Urothelium cell line (cell line): ENCODE measurements at places on chromosomes 6 and 20.

DNA sequence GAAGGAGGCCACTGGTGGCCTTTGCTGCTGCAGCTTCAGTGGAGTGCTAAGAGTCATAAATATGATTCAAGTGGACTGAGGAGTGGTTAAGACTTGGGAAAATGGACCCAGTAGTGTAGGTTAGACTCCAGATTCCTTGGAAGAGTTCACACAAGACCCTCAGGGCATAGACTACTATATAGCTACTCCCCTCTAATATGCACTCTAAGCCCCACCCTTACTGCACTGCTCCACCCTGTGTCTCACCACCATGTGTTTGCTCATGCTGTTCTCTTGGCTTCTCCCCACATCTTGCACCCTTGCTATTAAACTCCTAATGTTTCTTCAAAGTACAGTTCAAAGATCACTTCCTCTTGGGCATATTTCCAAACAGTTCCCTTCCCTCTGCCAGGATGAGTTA is 5.7 kb downstream of the KCNQ5 start:
- no peak for DNase-seq

DNA sequence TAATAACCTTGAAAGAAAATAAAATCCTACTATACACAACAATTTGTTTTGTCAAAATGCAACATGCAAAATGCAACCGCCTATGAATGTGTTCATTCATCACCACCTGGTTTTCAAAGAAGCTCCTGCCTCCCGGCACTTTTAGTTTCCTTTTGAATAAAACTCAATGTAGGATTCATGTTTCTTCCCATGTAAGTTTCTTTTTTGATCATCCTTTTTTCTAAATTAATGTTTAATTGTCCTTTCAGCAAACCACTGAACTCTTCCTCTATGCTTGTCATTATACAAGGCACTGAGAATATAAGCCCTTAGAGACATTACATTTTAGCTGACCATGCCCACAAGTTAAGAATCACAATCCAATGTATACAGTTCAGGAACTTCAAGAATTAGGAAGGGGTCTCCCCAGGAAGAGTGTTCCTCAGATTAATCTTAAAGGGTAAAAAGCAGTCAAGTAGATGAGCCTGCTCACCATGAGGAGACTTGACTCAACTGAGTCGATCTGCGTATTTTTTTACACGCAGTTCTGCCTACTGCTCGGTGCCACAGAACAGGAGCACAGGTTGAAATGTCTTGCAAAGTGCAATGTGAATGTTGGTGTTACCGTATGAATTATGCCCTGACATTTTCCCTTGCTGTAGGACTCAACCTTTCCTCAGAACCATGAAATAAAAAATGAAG is 7.2 kb upstream of the THEMIS start:
- DNase-seq, result no peak

DNA sequence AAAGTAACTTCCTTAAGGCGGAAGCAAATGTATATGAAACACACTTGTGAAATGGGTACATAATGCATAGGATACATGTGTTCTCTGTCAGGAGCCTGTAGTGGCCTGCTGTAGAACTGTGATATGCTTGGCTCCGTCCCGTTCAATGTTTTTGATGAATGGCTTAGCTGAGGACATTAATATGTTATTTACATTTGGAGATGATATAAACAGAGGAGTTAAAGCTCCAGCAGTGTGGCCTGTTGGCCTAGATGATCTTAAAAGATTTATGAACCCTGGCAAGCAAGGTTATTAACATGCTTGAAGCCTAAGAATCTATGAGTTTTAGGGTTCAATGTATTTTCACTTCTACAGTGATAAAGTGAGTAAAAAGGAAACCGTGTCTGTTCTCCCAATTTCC is 59.2 kb downstream of the AKAP12 start:
- DNase-seq, result no peak

- no peak for DNase-seq
These were observed 10.8 kb downstream of the L3MBTL3 start for GRCh38 chr6:130029163-130029562.

GRCh38 chr6:112113431-112113830 is 26.0 kb downstream of the FAM229B start:
- no peak for DNase-seq

DNA sequence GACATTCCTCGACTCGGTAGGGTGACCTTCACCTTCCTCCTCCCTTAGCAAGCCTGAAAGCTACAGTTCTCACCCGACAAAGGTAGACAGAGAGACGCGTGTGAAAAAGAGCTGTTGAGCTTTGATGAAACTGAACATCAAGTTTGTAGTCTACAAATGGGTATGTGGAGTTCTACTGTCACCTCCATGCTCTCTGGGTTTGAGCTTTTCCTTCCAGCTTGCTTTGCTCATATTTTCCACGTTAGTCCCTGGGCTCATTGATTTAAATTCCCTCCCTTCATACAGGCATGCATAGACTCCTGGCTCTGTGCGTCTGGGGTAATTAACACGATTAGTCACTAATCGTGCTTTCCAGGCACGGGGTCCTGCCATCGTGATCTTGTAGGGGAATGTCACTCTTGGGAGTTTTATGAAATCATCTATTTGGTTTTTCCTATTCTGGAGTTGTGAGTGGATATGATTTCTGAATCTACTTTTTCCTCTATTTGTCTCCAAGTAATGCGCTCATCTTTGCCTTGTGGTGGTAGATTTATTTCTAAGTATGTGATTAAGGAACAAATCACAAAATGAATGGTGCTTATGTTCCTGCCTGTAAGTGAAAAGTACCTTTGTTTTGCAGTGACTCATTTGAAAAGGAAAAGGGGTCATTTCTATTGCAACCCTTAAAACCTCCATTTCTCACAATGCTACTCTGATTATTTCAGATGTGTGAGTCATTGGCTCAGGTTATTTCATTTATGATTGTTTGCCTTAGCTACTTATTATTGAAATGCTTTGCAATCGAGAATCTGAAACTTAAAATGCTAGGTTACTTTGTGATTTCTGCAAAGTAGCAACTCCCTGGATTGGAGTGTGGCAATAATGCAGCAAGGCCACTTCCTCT is 154.6 kb downstream of the ZDHHC14 start:
- peak; percentile 24 for DNase-seq

- DNase-seq, result no peak
These were observed 27.2 kb downstream of the KCNQ2 start for GRCh38 chr20:63445075-63445734.

DNA sequence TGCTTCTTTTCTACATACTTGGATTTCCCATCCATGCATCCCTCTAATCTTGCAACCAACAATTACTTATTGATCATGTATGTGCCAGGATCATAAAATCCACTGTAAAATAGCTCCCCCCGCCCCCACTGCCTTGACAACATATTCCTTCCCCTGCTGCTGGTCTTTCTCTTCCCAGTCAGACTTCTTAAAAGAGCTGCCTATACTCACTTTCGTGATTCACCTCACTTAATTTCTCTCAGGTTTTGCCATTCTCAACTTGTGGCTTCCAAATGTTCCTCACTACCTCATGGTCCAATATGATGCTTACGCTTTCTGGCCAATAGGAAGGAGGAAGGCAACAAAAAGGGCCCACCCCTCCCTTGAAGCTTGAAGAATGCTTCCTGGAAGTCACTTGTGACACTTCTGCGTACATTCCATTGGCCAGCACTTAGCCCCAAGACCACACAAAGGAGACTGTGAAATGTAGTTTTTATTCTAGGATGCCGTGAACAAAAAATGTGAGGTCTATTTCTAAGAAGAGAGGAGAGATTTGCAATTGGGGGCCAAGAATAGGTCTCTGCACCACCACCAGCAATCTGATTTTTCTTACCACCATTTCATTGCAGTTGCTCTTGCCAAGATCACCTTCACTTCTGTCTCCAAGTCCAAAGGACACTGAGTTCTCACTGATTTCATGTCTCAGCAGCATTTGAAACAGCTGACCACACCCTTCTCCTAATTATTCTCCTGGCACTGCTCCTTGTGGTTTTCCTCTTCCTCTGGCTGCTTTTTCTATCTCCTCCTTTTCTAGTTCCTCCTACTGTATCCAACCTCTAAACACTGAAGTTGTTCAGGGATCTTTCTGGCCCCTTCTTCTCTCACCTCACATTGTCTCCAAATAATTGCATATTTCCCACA is 30.8 kb downstream of the CD164 start:
- DNase-seq, result no peak

DNA sequence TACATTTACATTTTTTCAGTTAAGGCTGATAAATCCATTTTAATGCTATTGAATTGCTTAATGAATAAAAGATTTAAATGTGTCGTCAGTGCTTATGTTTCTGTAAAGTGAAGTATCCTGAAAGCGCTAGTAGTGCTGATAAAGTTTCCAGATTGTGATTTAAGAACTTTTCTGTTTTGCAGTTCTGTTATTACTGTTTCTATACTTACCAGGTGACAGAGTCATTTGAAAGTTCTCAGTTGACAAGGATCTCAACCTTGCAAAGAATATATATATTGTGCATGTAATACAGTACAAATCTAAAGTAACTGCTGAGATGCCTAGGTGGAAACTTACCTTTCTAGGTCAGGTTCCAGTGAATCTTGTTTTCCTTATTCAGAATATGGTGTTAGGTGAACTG is 201.8 kb downstream of the ARID1B start:
- no peak for DNase-seq

DNA sequence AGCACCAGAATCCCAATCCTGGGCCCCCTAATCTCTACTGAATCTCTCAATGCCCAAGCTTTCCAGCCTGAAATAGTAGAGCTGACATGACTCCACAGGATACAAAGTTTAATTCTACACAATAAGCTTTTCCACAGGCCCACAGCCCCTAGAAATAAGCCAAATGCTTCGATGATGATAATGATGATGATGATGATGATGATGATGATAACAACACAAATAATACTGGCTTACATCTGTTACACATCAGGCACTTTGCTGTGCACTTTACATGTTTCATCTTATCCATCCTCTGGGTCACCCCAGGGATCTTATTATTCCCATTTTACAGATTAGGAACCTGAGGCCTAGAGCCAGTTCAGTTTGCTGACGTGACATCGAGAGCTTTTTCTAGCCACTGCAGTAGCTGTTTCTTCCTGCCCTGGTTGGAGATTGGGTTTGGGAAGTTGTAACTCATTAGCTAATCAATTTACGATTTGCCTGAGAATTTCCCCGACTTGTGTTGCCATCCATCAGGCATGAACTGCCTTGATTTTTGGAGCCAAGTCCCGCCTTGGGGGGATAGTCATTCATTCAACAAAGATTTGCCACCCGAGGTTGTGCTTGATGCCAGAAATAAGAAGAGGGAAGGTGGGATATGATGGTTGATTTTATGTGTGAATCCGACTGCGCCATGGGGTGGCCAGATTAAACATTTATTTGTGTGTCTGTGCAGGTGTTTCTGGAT is 20.4 kb downstream of the KCNB1 start:
- DNase-seq, result no peak

DNA sequence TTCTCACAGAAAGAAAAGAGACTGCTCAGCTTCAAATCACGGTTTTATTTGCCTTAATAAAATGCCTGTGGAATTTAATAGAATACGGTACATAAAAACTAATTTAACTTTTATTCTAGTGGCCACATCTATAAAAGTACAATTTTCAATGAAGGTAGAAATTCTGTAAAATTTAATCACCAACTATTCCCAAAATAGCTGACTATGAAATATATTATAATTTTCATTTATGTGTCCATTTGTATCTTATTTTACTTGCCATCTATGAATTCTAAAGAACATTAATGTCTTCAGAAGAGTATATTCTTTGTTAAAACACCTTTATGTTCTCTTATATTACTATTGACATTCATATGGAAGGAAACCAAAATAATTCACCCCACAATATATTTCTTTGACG is 192.6 kb downstream of the BTBD3 start:
- no peak for DNase-seq

- no peak for DNase-seq
These were observed 1.0 kb downstream of the SALL4 start for GRCh38 chr20:51801122-51801822.

GRCh38 chr6:130381012-130381411 is 15.2 kb downstream of the TMEM200A start:
- DNase-seq, result no peak

DNA sequence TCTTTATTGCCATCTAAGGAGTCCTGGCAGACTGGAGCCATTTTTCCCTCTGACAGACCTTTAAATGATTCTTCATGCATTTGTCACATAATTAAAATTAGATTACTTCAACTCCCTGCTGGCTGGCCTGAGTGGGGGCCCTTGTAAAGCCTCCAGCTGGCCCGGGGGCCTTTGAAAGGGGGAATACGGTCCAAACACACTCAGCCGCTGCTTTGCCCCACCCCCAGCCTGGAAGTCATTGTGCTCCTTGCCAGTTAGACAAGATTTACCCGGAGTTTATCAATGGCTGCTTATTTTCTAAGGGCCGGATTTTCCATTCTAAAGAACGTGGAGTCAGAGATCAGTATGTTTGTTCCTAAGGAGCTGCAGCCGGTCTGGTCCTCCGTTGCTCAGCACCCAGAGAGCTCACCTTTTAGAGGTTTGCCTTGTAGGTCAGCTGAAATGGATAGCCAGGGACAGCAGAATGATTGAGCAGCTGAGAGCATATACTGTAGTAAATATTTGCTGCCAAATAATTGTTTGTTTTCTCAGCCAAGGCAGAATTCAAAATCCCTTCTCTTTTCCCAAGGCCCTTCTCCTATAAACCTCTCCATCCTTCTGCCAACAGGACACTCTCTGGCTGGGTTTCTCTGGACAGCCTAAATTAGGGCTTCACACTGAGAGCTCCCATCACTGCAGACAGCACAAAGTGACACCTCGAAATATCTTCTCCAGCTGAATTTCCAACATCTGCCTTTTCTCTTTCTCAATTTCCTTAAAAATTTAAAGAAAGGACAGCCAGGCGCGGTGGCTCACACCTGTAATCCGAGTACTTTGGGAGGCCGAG is 68.4 kb upstream of the RBM24 start:
- no peak for DNase-seq

DNA sequence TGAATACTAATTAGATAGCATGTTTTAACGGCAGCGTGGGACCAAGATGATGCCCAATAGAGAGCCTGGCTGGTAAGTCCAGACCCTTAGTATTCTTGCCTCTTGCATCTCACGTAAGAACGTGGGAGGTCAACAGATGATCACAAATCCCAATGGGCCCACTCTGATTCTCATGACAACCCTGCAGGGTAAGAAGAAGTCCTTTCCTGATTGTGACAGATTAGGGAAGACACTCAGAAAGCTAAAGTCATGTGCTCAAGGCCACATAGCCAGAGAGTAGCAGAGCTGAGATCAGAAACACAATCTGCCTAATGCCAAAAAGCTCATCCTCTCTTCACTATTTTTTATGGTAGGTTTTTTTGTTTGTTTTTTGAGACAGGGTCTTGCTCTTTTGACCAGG is 103.8 kb downstream of the RALGAPA2 start:
- no peak for DNase-seq
